GM19239 (cell line): ENCODE measurements at places on chromosomes 4 and X.
A peak's percentile ranks its signal among the peaks of the same experiment; 100 is the strongest.

- no peak for DNase-seq
These were observed 68.1 kb downstream of the ZC4H2 start for GRCh38 chrX:64908121-64908520.

GRCh38 chr4:85637778-85638177 lies 162.8 kb downstream of the ARHGAP24 start:
- DNase-seq: no peak

DNA sequence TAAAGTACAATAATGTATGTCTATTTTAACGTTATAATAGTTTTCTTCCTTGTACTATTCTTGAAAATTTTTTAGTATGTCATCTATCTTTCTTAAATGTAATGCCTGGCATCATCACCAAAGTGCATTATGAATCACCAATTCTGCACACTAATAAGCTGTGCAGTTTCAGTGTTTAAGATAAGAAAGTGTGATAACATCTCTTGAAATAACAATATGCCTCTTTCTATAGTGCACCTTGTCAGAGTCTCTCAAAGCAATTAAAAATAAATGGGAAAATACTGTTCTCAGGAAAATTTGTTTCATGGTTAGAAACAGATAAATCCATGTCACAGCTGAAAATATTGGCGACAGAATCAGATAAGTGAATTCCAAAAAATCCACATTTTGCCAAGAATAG lies 457.4 kb upstream of the PCDH10 start:
- no peak for DNase-seq

- no peak for DNase-seq
These were observed 9.5 kb upstream of the NAAA start for GRCh38 chr4:75950213-75950815.

DNA sequence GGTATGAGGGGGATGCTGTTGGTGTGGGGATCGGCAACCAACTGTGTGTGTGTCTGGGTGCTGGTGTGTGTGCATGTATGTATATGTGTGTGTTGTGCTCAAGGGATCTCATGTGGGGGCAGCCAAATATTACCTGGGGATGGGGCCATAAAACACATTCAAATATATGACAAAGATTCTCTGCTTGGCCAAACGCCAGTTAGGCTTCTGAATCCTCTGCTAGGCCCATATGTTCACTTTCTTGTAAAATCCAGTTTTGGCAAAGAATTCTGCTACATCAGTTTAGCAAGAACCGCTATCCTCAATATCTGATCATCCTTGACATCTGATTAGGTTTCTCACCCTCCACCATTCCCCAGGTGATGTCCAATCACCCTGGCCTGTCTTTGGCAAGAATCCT lies 106.6 kb downstream of the RASL11B start:
- DNase-seq: no peak

GRCh38 chrX:15173411-15173810 lies 96.5 kb downstream of the ASB9 start:
- no peak for DNase-seq

GRCh38 chr4:129264008-129264657 lies 168.2 kb downstream of the C4orf33 start:
- peak; percentile 17 for DNase-seq

- DNase-seq: no peak
These were observed 362.0 kb upstream of the CT83 start for GRCh38 chrX:116824785-116825184.

DNA sequence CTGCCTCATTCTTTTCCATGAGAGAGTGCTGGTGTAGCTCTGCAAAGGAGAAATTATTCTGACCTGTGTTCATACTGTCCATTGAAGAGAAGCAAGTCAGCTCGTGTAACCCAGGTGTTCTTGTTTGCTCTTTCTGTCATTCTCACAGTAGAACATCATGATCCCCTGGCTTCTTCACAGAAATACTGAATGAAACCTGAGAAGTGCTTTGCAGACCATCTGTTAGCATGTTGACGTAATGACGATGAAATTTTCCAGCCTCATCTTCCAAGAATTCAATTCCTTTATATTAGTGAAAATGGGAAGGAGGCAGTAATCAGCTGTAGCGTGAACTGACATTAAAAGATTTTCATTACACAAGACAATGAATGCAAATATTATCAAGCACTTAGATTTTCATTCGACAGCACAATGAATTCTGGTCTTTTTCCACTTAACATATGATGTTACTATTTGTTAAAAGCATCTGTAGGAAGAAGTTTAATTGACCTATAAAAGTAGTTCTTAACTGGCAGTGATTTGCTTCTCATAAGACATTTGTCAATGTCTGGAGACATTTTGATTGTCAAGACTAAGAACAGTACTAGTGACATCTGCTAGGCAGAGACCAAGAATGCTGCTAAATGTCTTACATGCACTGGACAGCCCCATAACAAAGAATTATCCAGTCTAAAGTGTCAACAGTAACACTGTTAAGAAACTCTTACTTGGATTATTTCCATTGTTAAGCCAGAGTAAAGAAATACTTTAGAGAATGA lies 246.3 kb downstream of the BANK1 start:
- DNase-seq: no peak

GRCh38 chrX:23784470-23785331 lies 1.7 kb downstream of the SAT1 start:
- DNase-seq: no peak

DNA sequence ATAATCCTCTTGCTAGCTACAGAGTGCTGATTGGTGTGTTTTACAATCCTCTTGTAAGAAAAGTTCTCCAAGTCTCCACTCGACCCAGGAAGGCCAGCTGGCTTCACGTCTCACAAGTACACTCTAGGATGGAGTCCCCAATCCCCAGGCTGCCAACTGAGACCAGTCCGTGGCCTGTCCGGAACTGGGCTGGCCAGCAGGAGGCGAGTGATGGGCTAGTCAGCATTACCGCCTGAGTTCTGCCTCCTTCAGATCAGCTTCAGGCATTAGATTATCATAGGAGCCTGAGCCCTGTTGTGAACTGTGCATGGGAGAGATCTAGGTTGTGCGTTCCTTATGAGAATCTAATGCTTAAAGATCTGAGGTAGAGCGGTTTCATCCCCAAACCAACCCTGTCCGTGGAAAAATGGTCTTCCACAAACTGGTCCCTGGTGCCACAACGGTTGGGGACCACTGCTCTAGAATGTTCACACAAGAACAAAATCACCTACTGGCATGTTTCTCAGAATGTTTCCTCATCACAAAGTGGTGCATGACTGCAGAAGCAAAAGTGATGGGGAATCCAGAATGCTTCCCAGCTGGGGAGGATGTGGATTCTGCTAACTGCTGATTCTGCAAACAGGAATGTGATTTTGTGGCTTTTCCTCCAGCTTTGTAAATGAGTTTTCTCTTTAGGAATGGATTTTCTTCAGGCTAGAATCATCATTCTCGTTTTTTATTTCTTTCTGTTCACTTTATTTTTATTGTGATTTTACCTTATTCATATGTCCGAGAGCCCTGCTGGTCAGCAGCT lies 40.9 kb downstream of the SEPTIN11 start:
- DNase-seq: no peak

DNA sequence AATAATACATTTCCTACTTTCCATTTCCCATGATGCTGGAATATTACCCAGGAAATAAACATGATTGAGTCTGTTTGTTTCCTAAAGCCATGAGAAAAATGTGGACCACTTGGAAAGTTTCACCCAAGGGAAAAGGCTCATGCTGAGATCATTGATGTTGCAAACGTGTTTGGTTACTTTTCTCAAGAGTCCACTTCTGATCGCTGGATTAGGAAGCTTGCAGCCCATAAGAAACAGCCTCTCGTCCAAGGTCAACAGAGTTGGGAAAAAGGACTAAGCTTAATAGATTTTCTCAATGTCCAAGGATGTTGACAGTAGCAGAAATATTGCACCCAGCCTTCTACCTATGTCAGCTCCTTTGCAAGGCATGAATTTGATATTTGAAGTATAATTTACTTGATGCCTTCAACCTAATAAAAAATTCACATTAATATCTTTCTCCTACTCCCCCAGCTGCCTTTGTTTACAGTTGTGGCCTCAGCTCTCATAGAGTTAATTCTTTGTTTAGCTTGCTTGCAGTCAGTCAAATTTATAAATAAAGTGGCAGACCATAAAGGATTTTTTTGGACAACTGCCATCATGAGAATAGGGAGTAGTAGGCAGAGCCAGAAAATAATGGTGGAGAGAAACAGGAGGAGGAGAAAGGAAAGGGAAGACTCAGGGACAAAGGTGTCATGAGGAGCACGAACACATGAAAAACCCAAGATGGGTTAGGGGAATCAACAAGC lies 65.6 kb upstream of the BLTP1 start:
- DNase-seq: no peak

DNA sequence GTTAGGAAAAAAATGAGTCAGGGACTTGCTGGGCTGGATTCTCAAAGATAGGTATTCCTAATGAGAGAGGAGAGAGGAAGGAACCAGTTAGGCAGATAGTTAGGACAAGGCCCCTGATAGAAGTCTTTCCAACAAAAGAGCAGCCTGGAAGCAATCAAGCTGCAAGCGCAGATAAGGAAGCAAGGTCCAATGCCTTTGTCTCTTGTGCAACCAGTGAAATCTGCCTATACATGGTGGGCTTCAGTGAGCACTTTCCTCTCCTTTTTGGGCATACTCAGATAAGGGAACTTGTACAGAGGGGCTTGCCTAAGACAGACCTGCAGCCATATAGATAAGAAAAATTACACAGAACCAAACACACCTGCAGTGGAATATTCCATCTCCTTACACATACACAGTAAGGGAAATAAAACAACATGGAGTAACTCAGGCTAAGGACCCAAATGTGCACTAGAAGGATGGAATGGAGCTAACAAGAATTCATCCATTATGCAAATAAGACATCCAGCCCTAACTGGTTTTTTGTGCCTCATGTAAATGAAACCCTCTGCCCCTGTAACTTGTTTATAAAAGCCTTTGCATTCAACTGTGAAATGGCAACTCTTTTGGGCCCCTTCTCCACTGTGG lies 68.8 kb downstream of the PCDH18 start:
- DNase-seq: no peak

DNA sequence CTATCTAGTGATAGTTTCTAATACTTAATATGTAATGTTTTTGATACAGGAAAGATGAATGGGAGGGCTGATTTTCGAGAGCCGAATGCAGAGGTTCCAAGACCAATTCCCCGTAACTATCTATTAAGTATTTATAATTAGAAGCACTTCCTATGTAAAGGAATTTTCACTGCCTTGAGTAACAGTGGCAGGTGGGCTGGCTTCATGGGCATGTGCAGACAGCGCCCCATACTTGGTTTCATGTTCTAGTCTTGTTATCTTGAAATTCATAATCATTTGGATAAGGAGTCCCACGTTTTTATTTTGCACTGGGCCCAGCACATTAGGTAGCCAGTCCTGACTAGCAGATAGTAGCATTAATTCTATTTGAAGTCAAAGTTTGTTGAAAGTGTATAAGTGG lies 1.7 kb downstream of the OCIAD1 start:
- no peak for DNase-seq

DNA sequence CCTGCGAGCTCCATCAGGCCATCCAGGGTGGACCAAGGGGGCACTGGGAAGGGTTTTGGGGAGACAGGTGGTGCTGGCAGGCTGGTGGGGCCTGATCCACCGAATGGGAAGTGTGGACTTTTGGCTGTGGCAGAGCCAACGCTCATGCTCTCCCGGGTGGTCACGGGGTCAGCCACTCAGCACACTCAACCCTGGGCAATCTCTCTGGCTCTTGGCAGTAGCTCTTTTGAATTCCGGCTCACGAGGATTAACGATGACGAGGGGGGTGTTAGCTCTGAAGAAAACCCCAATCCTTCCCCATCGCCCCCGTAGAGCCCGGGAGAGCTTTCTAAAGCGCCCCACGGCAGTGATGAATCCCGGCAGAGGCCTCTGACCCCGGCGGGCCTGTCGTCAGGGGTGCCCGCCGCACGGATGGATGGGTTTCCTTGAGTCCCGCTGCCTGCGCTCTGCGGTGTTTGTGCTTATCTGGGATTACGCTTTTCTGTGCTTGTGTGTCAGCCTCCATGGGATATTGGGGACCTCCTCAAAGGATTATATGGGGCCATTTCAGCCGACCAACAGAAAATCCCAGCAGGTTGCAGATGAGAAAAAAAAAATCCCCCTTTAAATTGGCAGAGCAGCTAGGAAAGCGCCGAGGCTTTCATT lies 156.8 kb upstream of the PSAPL1 start:
- no peak for DNase-seq

GRCh38 chrX:29299684-29300083 lies 712.4 kb downstream of the IL1RAPL1 start:
- DNase-seq: no peak

DNA sequence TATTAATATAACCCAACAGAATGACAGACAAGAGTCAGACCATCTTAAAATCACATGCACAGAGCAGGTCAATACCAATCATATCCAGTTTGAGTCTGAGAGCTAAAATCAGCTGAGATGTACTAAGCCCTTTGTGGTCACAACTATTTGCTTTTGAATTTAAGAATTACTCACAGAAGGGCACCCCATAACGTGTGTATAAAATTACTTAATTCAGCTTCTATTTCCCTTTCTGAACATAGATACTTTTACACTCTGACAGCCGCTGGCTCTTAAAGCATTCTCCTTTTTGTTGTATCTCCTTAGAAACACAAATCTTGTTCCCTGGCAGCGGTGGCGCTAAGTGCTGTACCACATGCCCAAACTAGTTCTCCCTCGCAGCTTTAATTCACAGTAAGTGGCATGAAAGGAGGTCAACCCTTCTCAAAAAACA lies 14.8 kb upstream of the PPARGC1A start:
- DNase-seq: no peak

GRCh38 chrX:118669435-118669834 lies 58.0 kb upstream of the IL13RA1 start:
- DNase-seq: no peak

DNA sequence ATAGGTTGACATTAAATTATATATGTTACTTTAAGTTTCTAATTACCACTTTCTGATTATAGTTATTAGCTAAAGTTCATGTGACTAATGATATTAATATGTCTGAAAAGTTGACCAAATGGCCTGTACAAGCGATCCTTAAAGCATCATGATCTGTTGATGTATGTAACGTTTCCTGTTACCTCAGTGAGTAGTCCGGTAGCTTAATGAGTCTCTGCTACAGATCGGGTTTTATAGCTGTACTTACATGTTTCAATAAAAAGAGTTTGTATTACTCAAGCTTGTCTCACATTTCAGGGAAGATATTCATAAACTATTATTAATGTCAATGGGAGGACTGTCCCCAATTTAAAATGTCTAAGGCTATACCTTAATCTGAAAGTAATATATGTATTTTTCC lies 246.3 kb downstream of the PPP3CA start:
- DNase-seq: no peak

GRCh38 chr4:10320130-10320529 lies 137.1 kb downstream of the ZNF518B start:
- DNase-seq: no peak

DNA sequence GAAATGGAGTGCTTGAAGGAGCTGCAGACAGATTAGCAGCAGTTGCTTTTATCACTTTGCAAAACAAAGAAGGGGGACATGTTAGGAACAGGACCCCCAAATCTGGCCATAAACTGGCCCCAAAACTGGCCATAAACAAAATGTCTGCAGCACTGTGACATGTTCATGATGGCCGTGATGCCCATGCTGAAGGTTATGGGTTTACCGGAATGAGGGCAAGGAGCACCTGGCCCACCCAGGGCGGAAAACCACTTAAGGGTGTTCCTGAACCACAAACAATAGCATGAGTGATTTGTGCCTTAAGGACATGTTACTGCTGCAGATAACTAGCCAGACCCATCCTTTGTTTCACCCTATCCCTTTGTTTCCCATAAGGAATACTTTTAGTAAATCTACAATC lies 79.6 kb upstream of the GC start:
- DNase-seq: no peak

- DNase-seq: no peak
These were observed 156.8 kb upstream of the RADX start for GRCh38 chrX:106454991-106455390.

GRCh38 chr4:158053086-158053485 lies 119.7 kb downstream of the GASK1B start:
- DNase-seq: no peak
